Activated CD8-positive, alpha-beta memory T cell treated with anti-CD3 and anti-CD28 coated beads, Interleukin-2, amount 50 U/mL, for 4 hours (primary cell): ENCODE measurements at places on chromosomes 16 and 17.

GRCh38 chr16:15808071-15808470 is 48.8 kb downstream of the MYH11 start:
- no peak for DNase-seq

DNA sequence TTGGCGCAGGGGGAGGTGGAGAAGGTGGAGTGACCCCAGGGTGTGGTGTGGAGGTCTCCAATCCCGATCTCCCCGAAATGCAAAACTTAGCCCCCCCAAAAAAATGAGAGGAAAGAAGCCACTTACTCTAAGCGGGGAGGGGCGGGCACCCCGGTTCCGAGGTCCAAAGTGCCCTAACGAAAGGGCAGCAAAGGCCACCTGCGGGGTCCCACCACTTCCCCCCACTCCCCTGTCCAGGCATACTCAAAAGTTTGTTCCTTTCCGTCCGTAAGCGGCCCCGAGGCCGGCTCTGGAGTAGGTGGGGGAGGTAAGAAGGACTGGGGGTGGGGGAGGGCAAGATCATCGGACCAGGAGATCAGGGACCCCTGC is 1.1 kb downstream of the TOX3 start:
- no peak for DNase-seq

GRCh38 chr17:80761110-80761871 is 216.7 kb downstream of the RPTOR start:
- peak; percentile 71 for DNase-seq

- no peak for DNase-seq
These were observed 1.5 kb upstream of the CARD14 start for GRCh38 chr17:80168371-80168770.

GRCh38 chr17:32921017-32921416 is 6.9 kb upstream of the TMEM98 start:
- no peak for DNase-seq

- no peak for DNase-seq
These were observed 6.3 kb downstream of the ATP2A3 start for GRCh38 chr17:3957735-3958599.

DNA sequence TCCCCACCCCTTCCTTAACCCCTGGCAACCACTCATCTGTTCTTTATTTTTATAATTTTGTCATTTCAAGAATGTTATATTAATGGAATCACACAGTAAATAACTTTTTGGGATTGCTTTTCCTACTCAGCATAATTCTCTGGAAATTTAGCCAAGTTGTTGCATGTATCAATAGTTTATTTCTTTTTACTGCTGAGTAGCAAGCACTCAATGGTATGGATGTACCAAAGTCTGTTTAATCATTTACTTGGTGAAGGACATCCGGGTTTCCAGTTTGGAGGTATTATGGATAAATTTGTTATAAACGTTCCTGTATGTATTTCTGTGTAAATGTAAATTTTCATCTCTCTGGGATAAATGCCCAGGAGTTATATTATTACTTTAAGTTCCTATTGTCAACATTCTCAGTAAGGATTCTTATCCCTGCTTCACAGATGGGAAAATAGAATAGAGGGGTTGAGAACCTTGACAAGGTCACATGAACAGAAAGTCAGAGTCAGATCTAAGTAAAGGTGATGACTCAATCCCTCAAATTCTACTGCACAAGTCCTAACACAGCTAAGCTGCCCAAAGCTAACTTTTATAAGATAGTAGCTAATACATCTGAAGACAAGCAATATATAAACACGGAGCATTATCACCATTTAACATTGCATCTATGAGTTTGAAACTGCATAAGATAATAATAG is 62.4 kb upstream of the MTMR4 start:
- no peak for DNase-seq

GRCh38 chr17:728911-729310 is 3.5 kb upstream of the TLCD3A start:
- no peak for DNase-seq
